Left forelimb (tissue), 1 donor: ENCODE measurements at places on chromosomes 5 and 9.

DNA sequence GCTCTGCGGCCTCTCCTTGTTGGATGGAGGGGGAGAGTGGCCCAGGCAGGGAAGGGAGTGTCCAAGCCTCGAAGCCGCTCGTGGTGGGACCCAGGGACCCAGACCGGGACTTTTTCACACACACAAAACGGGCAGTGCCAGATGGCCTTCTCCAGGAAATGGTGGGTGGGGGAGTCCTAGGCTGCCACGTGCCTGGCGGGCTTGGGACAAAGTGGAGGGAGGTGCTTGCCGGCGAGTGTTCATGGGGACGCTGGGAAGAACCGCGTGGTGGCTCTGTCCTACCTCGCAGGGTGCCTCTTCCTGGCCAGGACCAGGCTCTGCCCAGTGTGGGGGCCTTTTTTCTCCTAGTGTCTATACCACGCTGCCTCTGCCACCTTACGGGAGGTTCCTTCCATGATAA lies 155.0 kb upstream of the COL5A1 start:
- DNase-seq = no peak

- DNase-seq = no peak
Observed at GRCh38 chr9:89744730-89745129, 139.9 kb downstream of the GADD45G start.

DNA sequence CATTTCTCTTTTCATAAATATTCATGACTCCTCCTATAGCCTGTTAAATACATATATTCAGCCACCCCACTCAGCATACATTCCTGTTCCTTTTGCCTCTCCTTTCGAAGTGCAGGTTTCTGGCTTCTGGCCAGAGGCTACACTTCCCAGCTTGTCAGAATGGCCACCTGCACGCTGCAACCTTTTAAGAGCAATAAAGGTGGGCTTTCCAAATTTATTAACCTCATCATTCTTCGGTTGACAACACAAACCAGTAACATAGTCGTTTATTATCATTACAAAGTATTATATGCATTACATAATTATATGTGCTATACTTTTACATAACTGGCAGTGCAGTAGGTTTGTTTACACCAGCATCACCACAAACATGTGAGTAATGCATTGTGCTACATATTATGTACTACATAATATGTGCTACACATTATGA lies 16.5 kb upstream of the TMEM171 start:
- no peak for DNase-seq

GRCh38 chr5:41067714-41068568 lies 3.2 kb downstream of the MROH2B start:
- DNase-seq = no peak

GRCh38 chr5:95392593-95393182 lies 1.5 kb downstream of the FAM81B start:
- DNase-seq = no peak

DNA sequence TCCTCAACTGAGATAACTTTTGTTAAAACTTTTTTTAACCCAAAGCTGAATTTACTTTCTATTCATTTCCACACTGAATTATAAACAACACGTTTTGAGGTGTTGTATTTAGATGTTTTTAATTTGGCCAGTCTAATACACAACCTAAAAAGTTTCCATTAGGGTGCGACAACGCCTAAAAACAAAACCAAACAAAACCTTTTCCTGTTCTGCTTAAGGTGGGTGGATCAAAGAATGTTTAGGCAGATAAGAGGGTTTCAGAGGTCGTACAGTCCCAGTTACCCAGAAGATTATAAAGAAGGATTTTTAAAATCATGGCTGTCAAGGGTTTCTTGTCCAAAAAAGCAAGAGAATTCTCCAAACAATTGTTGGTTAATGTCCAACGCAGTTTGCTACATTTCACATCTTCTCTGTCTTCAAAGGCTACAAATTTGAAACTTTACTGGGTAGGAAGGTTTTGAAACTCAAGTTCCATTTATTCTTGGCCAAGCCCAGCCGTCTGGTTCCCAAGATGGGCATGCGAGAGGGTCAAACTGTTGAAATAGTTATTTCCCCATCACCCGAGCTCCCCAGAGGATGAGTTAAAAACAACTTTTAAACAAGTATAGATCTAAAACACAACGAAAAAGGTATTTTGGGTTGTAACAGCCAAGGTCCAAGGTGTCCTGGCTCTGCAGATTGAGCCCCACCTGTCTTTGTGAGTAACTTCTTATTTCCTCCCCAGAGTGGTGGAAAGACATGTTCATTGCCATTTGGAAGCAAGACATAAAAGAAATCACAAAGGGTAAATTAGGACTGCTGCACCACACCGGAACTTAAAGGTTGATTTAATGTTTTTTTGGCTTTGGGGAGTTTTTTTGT lies 122.8 kb upstream of the MAP3K1 start:
- no peak for DNase-seq

DNA sequence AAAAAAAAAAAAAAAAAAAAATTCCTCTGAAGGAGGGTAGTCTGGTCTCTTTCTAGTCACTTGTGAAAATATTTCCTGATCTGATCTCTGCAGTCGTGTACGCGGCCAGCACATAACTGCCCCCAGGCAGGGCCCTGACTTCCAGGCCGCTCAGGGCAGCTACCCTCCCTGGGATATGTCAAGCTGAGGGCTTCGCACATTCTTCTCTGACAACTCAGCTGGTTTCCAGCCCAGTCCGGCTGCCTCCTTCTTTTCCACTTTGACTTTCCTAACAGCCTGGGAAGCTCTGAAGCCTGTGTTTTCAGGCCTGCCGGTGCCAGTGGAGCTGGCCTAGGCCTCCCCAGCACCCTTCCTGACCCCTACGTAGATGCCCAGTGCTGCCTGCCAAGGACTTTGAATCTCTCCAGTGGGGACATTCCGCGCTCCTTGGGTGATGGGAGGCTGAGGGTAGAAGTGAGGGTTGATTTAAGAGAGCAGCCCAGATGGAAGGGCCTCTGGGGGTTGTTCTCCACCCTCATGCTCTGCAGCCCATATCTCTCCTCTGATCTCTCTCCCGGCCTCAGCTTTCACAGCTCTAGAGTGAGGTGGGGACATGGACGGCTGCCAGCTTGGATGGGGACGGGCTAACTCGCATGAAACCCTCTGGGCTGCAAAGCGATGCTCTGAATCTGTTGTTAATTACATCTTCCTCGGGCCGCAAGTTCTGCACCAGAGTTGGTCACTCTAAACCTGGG lies 20.7 kb downstream of the COL5A1 start:
- DNase-seq = peak; percentile 84

DNA sequence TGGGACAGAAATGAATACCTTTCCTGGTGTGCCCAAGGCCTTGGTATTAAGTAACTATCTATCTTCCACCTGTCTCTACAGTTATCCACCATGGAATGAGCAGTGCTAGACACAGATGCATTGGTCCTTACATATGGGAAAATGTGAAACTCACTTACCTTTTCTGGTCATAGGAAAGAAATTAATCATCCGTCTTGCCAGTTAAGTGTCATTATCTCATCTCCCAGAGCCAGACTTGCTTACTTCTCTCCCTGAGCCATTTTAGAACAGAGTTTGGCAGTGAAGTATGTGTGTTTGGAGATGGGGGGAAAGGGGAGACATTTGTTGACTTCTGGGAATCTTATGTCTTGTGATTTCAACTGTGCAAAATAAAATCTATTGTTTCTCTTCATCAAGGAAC lies 1211.0 kb upstream of the CDH6 start:
- DNase-seq = no peak

DNA sequence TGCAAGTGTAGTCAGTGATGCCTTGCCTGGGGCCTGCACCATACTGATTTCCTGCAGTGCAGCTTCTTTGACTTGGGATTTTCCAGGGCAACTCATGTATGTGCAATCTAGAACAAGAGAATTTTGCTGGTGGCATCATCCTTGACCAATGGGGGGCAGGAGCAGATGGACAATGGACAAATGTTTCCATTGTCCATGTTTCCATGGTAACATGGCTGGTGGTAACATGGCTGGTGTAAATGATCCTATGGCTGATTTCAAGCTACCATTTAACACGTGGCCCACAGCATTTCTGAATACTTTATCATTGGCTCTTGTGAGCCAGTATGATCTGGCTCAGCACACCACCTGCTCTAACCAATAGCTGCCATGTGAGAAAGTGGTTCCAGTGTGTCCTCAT lies 130.1 kb upstream of the OSMR start:
- DNase-seq = no peak

- no peak for DNase-seq
Observed at GRCh38 chr5:170221327-170221741, 11.5 kb upstream of the C5orf58 start.

DNA sequence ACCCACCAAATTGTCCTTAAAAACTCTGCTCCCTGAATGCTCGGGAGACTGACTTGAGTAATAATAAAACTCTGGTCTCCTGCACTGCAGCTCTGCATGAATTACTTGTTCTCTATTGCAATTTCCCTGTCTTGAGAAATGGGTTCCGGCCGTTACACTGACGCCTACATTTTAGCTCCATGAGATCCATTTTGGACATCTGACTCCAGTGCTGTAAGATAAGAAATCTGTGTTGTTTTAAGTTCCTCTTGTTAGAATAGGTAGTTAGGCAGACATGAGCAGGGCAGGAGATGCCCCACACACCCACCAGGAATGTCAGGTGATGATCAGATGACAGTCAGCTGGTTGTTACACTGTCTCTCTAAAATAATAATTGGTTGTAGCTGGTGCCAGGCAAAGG lies 125.8 kb upstream of the SHB start:
- DNase-seq = no peak

- DNase-seq = no peak
Observed at GRCh38 chr5:14842117-14842516, 29.5 kb downstream of the ANKH start.

GRCh38 chr9:119349351-119349825 lies 19.8 kb downstream of the BRINP1 start:
- no peak for DNase-seq

DNA sequence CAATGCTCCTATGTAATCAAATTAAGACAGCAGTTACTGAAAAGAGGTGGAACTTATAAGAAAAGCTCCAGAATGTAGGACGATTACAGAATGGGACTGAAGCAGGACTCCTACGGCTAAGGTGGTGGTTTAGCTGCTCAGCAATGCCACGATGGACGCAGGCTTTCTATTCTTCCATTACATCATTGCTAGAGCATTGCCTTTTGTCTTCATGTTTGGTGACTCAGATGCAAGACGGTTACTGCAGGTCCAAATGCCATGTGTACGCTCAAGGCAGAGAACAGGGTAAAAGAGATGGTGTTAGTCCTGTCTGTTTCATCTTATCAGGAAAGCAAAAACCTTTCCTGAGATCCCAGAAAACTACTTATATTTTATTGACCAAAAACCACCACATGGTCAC lies 255.1 kb downstream of the ZSWIM6 start:
- no peak for DNase-seq

GRCh38 chr5:110458313-110458712 lies 268.2 kb downstream of the TMEM232 start:
- DNase-seq = no peak

DNA sequence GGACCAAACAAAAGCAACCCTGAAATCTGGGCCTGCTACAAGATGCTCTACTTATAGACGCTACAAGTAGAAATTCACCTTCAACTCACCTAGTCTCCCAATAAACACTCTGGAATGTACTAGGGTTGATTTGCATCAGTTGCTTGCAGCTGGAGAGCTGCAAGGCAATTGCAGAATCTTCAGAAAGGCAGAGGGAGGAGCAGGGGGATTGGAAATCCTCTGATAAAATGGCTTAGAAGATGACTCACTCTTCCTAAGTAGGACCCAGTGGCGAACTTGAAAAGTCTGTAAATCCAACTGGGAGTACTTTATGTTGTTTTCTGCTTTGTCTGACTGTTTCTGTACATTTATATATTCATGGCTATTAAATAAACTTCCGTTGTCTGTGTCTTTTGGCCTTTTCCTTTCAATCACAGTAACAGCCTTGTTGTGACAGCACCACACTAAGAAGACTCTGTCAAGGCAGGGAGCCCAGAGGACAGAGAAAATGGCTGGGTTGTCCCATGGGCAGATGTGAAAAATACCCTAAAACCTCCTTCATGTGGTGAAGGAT lies 14.7 kb upstream of the MLLT3 start:
- DNase-seq = no peak

- no peak for DNase-seq
Observed at GRCh38 chr5:115709585-115709984, 83.7 kb upstream of the TMED7 start.

- no peak for DNase-seq
Observed at GRCh38 chr5:151555760-151556576, 35.2 kb downstream of the FAT2 start.

GRCh38 chr9:98226516-98226915 lies 28.9 kb downstream of the TBC1D2 start:
- no peak for DNase-seq

GRCh38 chr9:125541840-125542243 lies 165.2 kb downstream of the MAPKAP1 start:
- DNase-seq = no peak

DNA sequence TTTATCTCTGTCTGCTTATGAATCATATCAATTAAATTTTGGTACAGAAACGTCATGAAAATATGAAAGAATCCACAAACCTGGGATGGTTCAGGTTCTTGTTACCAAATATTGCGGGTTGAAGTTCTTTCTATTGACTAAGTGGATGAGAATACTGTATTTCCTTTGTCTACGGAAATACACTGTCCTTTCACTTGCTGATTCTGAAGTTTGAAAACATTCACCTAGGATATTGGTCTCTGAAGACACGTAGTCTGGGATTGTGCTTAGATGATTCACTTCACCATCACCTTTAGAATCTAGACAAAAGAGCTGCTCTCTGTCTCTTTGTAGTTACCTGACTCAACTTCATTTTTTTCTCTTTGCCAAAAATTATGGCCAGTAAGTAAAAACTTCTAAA lies 222.4 kb downstream of the FBN2 start:
- no peak for DNase-seq
